CD8-positive, alpha-beta memory T cell (primary cell): ENCODE measurements at places on chromosomes 5 and 9.

- no peak for DNase-seq
These were observed 264.3 kb upstream of the MVB12B start for GRCh38 chr9:126062158-126062886.

DNA sequence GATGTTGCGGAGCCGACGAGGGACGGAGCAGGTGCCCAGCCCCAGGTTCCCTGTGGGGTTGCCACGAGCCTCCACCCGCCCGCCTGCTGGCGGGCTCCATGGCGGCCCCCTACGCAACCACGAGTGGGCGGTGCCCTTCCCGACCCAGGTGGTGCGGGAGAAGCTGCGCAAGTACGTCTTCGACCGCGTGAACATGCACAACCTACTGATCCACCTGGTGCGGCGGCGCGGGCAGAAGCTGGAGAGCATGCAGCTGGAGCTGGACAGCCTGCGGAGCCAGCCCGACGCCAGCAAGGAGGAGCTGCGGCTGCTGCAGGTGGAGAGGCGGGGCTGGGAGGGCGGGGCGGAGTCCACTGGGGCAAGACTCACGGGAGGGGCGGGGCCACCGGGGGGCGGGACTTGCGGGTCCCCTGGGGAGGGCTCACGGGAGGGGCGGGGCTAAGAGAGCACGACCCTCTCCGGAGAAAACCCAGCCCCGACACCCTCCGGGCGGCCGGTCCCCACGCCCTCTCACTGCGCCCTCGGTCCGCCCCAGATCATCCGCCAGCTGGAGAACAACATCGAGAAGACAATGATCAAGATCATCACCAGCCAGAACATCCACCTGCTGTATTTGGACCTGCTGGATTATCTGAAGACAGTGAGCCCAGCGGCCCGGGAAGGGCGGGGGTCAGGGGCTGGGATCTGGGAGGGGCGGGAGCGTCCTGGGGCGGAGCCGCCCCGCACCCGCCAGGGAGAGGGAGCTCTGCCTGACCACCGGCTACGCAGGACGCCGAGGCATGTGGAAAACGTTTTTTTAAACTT is 3.9 kb downstream of the CCDC183 start:
- DNase-seq = peak; percentile 91

DNA sequence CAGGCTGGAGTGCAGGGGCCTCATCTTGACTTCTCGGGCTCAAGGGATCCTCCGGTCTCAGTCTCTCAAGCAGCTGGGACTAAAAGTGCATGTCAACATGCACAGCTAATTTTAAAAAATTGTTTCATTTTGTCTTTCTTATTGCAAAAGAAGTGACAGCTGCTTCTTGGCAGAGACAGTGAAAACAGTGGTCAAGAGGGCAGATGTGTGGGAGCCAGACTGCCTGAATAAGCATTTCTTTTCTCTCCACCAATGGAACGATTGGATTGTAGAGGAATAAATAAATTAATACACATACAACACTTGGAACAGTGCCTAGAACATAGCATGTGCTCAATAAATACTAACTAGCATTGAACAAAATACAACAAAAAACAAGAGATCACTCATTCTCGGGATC is 27.4 kb upstream of the KIF4B start:
- no peak for DNase-seq

- DNase-seq = no peak
These were observed 63.2 kb downstream of the PRR16 start for GRCh38 chr5:120527251-120527650.

DNA sequence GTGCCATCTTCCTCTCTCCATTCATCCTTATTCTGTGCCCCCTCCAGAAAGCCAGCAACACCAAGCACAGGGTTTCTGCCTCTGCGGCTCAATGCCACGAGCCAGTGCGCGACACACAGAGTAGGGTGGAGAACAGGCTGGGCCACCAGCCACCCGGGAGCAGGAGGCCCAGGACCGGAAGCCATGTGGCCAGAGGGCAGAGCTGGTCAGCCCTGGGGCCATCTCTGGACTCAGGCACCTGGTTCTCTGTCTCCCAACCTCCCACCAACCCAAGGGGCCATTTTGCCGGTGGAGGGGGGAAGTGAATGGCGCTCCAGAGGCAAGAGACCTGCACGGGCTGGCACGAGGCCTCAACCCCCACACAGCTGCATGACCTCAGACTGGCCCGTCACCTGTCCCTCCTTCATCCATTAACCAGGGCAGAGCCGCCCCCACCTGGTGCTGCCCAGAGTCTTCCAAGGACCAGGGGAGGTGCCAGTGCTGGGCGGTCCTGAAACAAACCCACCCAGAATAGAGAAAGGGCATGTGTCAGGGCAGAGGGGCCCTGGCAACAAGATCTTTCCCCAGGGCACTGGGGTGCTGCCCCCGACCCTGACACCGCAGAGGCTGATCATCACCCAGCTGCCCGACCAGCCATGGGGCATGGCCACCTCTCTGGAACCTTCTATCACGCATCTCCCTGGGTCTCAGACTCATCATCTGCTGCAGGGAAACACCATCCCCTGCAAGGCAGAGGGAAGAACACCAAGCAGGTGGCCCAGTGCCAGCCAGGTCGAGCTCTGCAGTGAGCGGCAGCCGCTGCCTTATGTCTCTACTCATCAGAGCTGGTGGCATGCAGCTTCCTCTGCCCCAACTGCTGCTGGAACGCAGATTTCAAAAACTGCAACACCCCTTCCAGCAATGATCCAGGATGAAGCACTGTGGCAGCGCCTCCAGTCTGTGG is 11.9 kb downstream of the VAV2 start:
- DNase-seq = no peak

GRCh38 chr5:53405396-53405795 is 75.0 kb upstream of the FST start:
- DNase-seq = no peak

GRCh38 chr5:31776976-31777651 is 138.2 kb downstream of the PDZD2 start:
- DNase-seq = no peak

DNA sequence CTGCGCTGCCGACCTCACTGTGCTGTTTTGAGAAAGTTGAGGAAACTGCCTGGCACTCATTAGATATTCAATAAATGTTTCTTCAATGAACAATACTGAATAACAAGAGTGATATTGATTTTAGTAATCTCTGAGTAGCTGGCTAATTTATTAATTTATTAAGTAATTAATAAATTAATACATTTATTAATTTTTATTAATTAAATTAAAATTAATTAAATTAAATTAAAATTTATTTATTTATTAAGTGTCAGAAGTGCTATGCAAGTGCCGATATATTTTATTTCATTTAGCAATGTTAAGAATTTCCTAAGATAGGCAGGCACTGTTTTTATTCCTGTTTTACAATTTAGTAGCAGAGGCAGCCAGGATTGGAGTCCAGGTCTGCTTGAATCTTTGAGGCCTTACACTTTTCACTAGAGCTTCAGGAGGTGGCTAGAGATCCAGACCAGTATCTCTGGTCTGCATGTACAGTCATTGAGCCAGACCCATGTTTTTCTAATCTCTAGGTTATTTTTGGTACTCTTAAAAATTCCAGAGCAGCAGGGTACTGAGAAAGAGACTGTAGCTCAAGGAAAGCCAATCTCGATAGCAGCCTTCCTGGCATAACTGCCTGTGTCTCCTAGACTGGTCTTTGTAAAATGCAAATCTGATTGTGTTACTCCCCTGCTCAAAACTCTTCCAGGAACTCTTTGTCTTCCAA is 109.2 kb downstream of the ARHGEF28 start:
- no peak for DNase-seq

DNA sequence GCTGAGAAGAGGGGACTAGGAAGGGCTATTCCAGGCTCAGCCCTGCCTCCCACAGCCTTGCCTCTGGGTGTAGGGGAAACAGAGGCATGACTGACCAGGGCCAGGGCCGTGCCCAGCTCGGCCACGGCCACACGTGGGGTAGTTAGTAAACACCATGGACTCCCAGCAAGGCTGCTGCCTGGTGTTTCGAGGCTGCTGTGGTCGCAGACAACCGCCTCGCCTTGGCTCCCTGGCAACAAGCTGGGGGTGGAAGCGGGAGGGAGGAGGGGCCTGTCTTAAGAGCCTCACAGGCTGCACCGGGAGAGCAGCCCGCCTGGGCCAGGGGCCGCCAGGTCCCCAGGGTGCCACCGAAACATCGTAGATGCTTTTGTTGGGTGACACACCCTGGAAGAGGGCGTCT is 90.2 kb upstream of the CACNA1B start:
- no peak for DNase-seq

DNA sequence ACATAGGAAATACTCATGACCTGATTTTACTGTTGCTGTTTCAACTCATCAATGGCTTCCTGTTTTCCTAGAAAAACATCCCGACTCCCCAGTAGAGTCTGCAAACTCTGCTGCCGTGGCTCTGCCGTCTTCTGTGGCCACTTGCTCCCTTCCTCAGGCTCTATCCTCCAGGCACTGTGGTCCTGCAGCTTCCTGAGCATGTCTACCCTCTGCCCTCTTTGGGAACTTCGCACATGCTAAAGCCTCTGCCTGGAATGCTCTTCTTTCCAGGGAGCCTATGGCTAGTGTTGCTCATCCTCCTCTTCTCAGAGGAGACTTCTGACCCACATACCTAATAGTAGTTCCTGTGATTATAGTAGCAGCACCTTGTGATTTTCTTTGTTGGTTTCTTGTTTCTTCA is 256.9 kb downstream of the MAN2A1 start:
- no peak for DNase-seq

- DNase-seq = no peak
These were observed 49.5 kb upstream of the DENND4C start for GRCh38 chr9:19180991-19181390.

- DNase-seq = no peak
These were observed 63.1 kb upstream of the RETREG1 start for GRCh38 chr5:16679863-16680262.

- no peak for DNase-seq
These were observed 179.8 kb downstream of the PBX3 start for GRCh38 chr9:125926936-125927335.
